ENCODE measurements at places on chromosomes 5 and 9. TPM values are rescaled to one million over a fixed set of nuclear protein-coding genes. Genes with fewer than 3 reads are reported as not detected.

GRCh38 chr9:133969681-133970580 is 22.2 kb downstream of the VAV2 start:
- H3K36me3 ChIP-seq: no peaks in the 10 kb centered on the region
- DNase-seq: no peak
- no peak overlapping the region for H3K27ac ChIP-seq
- H3K4me1 ChIP-seq: no peaks in the 10 kb centered on the region
- no peaks in the 10 kb centered on the region for H3K27me3 ChIP-seq

DNA sequence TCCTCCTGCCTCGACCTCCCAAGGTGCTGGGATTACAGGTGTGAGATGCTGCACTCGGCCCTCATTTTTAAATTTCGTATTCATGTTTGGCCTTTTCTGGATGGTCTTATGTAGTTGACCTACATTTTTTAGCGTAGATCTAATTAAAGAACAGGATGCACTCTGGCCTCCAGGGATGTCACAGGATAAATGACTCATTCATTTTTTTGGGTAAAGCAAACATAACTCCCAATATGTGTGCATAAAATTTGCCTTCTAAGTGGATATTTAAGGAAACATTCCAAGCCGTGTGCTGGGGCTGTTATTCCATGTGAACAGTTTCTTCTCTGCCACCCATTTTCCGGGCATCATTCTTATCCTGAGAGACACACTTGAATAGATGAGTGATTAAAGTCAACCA is 501.6 kb downstream of the IRX1 start:
- no peak overlapping the region for H3K27ac ChIP-seq
- H3K27me3 ChIP-seq: no peaks in the 10 kb centered on the region
- H3K4me3 ChIP-seq: no peak overlapping the region

DNA sequence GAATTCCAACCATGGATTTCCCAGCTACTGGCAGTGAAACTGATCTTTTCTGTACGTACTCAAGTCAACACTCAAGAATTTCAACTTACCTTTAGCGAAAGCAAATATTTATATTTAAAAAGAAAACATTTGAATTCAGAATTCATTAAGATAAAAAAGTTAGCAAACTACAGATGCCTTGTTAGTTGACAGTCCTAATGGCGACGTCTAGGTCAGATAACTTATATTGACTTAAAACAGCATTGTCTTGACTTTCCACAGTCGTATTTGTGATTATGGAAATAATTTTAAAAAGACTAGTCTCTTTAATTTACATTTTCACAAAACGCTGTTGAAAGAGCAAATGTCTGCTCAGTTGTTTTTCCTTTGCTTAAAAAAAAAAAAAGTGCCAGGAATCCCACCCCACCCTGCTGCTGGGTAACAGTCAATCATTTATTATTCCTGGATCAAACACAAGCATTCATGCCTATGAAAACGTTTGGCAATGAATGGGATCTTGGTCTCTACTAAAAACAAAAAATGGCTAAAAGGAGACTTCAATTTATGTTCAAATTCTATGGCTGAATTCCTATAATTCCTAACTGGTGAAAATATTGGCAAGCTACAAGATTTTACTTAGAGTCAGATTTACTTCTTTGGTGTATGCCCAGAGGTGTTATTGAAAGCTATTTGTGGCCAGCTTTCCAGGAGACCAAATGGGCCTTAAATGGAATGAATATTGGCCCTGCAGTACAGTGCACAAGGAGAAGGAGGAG is 22.0 kb downstream of the OR2S2 start:
- no peaks in the 10 kb centered on the region for H3K36me3 ChIP-seq
- no peak overlapping the region for H3K27ac ChIP-seq
- no peaks in the 10 kb centered on the region for H3K4me1 ChIP-seq

- no peaks in the 10 kb centered on the region for H3K4me1 ChIP-seq
- DNase-seq: no peak
- no peaks in the 10 kb centered on the region for H3K36me3 ChIP-seq
- H3K27ac ChIP-seq: no peak overlapping the region
- no peaks in the 10 kb centered on the region for H3K27me3 ChIP-seq
These were observed 353.7 kb downstream of the SLCO4C1 start for GRCh38 chr5:101942321-101942882.

DNA sequence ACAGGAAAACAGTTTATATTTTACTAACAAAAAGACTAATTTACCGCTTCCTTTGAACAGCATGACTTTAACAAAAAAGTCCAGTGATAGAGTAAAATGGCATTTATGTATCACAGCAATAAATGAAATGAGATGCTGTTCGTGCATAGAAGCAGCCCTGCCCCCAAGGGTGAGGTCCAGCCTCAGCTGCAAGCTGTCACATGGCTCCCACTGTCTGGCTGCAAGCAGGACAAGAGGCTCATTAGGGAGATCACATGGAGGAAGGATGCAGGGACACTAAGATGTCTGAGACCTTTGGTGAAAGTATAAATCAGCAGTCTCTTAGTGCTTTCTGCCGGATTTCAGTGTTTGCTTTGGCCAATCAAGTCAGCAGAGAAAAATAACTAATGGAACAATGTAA is 23.0 kb downstream of the GDNF start:
- DNase-seq: no peak
- H3K4me3 ChIP-seq: no peak overlapping the region
- no peaks in the 10 kb centered on the region for H3K27me3 ChIP-seq

DNA sequence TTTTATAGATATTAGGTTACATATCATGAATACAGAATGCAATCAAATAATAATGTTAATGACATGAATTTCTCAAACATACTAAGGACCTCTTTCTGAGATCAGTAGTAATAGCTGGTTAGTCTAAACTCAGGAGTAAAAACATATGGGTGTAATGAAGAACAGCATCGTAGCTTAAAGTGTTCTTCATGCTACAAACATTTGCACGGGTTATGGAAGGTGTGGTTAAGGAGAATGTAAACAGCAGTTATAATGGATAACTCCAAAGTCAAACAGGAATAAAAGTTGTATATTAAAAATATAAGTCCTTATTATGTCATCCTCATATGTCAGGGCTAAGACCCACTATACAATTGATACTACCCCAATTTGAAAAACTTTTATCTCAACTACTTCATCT is 112.5 kb downstream of the RICTOR start:
- H3K4me1 ChIP-seq: no peaks in the 10 kb centered on the region
- DNase-seq: no peak
- no peaks in the 10 kb centered on the region for H3K27me3 ChIP-seq
- no peak overlapping the region for H3K4me3 ChIP-seq
- no peak overlapping the region for H3K27ac ChIP-seq

- H3K27ac ChIP-seq: no peak overlapping the region
- no peaks in the 10 kb centered on the region for H3K36me3 ChIP-seq
These were observed 232.2 kb downstream of the NFIB start for GRCh38 chr9:14081745-14082144.

- no peaks in the 10 kb centered on the region for H3K36me3 ChIP-seq
- H3K4me1 ChIP-seq: no peaks in the 10 kb centered on the region
- no peak overlapping the region for H3K4me3 ChIP-seq
These were observed 39.1 kb upstream of the SLC6A19 start for GRCh38 chr5:1162276-1162675.

DNA sequence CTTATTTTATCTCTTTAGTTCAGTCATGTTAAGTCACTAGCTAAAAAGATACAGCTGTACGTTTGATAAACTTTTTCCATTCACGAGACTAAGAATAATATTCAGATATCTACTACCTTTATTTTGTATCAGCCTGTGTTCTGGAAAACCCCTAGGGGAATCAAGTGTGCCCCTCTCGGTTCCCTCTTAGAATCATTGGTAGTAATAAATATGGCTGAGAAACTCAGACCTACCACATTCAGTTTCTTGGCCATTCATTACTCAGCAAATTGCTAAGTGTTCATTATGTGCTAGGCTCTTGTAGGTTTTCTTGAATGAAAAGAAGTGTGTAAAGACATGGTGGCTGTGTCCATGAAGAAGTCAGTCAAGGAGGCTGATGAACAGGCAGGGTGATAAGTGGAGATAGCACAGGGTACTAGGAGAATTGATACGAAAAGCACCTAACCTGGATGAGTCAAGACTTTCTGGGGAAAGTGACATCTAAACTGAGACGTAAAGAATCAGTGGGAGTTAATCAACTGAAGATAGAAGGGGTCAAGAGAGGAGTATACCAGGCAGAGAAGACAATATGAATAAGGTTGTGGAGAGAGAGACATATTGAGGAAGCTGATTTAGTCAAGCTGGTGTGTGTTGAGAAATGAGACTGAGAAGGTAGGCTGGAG is 86.2 kb downstream of the CSNK1G3 start:
- no peak for DNase-seq
- H3K4me3 ChIP-seq: no peak overlapping the region
- H3K27ac ChIP-seq: no peak overlapping the region
- no peaks in the 10 kb centered on the region for H3K36me3 ChIP-seq
- no peaks in the 10 kb centered on the region for H3K4me1 ChIP-seq

DNA sequence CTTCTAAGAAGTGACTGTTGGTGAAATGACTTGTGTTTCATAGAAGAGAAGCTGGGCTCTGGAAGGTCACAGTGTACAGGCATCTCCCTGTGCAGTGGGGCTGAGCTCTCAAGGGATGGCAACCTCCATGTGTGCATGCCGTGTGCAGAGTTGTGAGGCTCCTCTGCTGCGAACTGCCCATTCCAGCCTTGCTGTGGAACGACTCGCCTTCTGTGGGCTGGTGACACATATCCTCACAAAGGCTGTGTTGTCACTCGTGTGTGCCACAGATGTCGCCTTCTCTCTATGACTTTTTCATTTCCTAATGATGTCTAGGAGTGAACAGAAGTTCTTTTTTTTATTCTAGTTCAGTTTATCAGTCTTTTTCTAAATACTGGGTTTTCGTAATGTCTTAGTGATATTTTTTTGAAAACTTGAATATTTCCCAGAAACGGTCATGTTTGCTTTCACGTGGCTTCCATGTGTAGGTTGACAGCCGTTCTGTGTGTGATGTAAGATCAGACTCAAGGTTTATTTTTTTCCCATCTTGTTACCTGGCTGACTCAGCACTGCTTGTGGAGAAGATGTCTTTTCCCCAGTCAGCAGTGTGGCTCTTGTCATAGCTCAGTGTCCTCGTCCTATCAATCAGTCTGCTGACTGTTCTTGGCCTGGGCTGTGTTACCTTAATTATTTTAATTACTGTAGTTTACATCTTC is 57.3 kb upstream of the CACNA1B start:
- H3K4me3 ChIP-seq: no peak overlapping the region
- H3K27ac ChIP-seq: no peak overlapping the region
- no peaks in the 10 kb centered on the region for H3K36me3 ChIP-seq
- H3K4me1 ChIP-seq: no peaks in the 10 kb centered on the region
- no peaks in the 10 kb centered on the region for H3K27me3 ChIP-seq

DNA sequence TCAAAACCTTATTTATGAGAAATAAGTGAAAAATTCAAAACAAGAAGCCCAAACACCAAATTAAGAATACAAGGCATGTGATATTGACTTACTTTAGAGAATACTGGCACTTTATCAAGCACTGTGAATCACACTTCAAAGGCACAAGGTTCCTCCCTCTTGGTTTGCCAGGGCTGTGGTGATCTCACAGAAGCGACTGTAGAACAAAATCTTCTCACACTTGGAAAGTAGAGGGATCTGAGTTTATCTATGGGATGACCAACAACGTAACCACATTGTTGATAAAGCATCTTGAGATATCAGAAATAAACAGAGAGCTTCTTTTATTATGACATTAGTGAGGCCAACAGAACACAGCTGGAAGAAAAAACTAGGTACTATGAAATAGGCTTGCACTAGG is 295.9 kb downstream of the NFIB start:
- no peak overlapping the region for H3K4me3 ChIP-seq
- no peak for DNase-seq
- no peaks in the 10 kb centered on the region for H3K27me3 ChIP-seq
- H3K4me1 ChIP-seq: peaks cover 3% of the 10 kb centered on the region

GRCh38 chr9:130794923-130795495 is 40.0 kb upstream of the ABL1 start:
- DNase-seq: no peak
- H3K4me3 ChIP-seq: no peak overlapping the region
- H3K27ac ChIP-seq: peak overlapping the region; percentile 42
- no peaks in the 10 kb centered on the region for H3K36me3 ChIP-seq
- H3K27me3 ChIP-seq: no peaks in the 10 kb centered on the region

DNA sequence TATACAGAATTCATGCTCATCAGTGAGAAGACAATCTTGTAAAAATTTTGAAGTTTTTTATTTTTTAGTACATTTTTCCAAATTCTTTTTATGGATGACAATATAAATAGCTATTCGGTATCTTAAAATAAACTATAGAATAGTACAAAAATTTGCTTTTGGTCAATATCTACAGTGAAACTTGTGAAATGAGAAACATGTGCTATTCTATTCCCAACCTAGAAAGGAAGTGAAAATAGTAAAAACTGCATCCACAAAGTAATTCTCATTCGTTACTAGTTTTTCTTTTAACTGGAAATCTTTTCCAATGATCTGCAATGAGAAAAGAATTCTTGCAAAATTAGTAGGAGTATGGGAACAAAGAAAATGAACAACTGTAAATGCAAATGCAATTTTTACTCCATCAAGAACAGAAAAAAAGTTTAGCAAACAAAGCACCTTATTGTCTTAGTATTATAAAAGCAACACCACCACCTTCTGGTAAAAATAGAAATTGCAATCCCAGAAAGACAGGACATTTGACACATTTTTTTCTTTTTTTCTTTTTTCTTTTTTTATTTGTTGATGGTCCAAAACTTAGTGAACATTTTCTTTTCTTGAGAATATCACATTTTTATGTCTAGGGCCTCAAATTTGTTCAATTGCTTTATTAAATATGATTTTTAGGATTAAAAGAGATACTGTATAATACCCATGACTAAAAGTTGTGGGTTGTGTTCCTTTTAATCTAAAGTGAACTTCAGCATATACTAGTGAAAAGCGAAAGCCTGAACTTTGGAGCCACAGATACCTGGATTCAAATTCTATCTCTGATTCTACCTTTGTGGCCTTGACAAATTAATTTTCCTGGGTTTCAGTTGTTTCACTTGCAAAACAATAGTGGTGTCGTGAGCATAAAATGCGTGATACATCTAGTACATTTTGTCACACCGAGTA is 72.3 kb downstream of the SLCO4C1 start:
- no peaks in the 10 kb centered on the region for H3K4me1 ChIP-seq
- H3K27ac ChIP-seq: no peak overlapping the region
- H3K4me3 ChIP-seq: no peak overlapping the region
- DNase-seq: no peak
- H3K36me3 ChIP-seq: no peaks in the 10 kb centered on the region

DNA sequence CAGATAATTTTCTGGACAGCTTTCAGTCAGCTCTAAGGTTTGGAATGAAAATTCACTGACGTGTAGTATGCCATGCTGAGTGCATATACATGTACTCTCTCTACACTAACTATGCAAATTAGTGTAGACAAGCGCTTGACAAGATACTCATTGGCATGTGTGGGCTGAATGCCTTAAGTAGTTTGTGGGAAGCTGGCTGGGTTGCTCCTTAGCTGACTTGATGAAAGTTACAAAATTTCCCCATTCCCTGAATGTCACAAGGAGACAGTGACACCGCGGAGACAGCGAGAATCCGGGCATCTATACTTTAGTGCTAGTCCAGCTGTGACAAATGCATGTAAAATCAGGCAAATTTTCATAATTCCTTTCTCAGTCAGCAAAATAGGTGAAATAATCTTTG is 51.6 kb upstream of the C5orf46 start:
- no peak overlapping the region for H3K4me3 ChIP-seq
- H3K27ac ChIP-seq: no peak overlapping the region
- no peak for DNase-seq
- no peaks in the 10 kb centered on the region for H3K4me1 ChIP-seq
- no peaks in the 10 kb centered on the region for H3K36me3 ChIP-seq

PCDHGC3 gene
- total RNA-seq: 67.1 TPM

SELENOP gene
- 599 TPM for total RNA-seq

GRXCR2 gene
- total RNA-seq: not detected

SLC36A3 gene
- not detected for total RNA-seq

ANKRD18A gene
- 2.3 TPM for total RNA-seq

PCDHB15 gene
- 6.3 TPM for total RNA-seq

SPAAR gene
- total RNA-seq: 0.33 TPM

GLT6D1 gene
- total RNA-seq: not detected
